ENCODE measurements at places on chromosomes 12 and 14.

- DNase-seq, result no peak
Measured at GRCh38 chr12:69056743-69057515, 124.0 kb upstream of the CPM start.

- DNase-seq, result no peak
Measured at GRCh38 chr14:101405171-101405883, 156.0 kb upstream of the DIO3 start.

DNA sequence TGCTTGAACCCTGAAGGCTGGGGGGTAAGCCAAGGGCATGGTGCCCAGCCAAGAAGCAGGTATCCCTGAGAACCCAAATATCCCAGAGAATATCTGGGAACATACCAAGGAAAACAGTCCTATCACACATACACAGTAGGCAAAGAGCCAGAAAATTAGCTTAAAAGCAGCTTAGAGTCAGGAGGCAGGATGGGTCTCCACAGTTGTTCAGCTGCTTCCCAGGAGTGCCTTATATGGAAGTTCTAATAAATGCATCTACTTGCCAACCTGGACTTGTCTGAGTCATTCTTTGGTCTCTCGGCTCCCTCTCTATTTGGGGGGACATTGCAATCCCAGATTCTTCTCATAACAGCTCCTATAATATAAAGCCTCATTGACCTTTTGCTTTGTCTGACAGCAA is 9.0 kb upstream of the GPR135 start:
- no peak for DNase-seq

- DNase-seq, result no peak
Measured at GRCh38 chr12:84085046-84085445, 827.6 kb downstream of the SLC6A15 start.

GRCh38 chr12:51793201-51793600 is 55.3 kb downstream of the FIGNL2 start:
- no peak for DNase-seq

GRCh38 chr12:69688471-69689427 is 10.4 kb downstream of the BEST3 start:
- peak; percentile 99 for DNase-seq

GRCh38 chr12:19179986-19180385 is 50.5 kb downstream of the PLEKHA5 start:
- DNase-seq, result no peak

GRCh38 chr12:120077260-120077659 is 39.3 kb downstream of the RAB35 start:
- no peak for DNase-seq

GRCh38 chr12:2319737-2320506 is 267.1 kb downstream of the CACNA1C start:
- peak; percentile 80 for DNase-seq

- DNase-seq, result no peak
Measured at GRCh38 chr14:37257501-37258070, 59.8 kb downstream of the MIPOL1 start.

DNA sequence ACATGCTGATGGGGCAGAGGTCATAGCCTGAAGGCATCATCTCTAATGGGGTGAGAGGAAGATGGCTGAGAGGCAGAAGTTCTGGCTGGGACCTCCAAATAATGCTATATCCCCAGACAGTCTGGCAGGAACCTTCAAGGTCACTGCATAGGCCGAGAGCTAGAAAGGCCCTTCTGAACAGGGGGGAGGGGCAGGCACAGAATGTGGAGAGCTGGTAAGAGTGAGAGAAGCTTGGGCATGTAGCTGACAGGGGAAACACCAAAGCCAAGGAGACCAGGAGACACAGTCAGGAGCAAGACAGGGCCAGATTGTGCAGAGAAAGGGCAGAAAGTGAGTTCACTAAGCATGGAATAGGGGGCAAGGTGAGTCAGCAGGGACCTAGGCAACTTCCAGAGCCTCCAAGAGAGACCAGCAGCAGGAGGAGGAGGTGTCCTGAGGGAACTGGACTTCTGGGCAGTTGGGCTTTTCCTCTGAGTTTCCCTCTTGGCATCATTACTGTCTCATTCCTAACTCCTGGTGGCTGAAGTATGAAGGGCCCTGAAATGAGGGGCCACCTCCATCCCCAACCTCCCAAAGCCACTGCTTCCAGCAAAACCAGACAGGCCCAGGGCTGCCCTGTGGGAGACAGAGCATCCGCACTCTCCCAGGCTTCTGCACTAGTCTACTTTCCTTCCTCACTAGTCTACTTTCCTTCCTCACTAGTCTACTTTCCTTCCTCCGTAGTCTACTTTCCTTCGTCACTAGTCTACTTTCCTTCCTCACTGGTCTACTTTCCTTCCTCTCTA is 17.1 kb downstream of the ANO2 start:
- DNase-seq, result no peak

DNA sequence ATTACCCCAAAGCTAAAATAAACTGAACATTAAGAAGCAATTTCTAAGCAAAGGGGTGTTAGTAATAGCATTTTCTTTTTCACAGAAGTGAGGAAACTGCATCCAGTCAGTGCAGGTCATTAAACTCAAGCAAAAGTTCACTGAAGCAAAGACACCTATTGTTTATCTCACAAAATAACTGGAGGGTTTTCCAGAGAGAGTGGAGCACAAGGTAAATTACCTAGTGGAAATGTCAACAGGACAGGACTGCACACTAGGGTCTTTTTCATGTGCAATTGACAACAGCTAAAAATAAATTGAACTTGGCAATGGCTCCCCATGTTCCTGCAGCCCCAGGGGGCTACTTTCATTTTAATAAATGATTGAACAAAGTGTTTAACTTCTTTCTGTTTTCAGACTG is 742.0 kb downstream of the GALC start:
- no peak for DNase-seq

GRCh38 chr12:88313554-88313953 is 171.4 kb downstream of the TMTC3 start:
- DNase-seq, result no peak

- peak; percentile 61 for DNase-seq
Measured at GRCh38 chr14:90168425-90169105, 87.8 kb upstream of the PSMC1 start.

DNA sequence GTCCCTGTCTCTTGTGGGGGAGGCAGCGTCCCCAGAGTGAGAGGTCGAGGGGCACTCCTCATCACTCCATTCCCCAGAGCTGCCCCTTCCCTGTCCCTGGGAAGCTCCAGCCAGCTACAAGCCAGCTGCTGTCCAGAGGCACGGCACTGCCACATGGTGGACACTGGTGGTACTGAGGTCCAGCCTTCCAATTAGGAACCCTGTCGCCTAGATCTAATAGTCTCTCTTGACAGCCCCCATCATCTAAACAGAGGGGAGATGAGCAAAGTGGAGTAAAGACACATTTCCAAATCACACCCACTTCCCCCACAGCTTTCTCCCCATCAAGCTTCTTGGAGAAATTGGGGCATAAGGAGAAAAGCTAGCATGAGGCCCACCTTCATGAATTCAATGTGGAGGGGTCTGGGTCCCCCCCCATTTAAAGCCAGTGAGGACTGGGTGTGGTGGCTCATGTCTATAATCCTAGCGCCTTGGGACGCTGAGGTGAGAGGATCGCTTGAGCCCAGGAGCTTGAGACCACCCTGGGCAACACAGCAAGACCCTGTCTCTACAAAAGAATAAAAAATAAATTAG is 2.1 kb upstream of the INHBE start:
- peak; percentile 95 for DNase-seq

GRCh38 chr12:122875590-122876220 is 20.2 kb downstream of the VPS37B start:
- DNase-seq, result no peak

DNA sequence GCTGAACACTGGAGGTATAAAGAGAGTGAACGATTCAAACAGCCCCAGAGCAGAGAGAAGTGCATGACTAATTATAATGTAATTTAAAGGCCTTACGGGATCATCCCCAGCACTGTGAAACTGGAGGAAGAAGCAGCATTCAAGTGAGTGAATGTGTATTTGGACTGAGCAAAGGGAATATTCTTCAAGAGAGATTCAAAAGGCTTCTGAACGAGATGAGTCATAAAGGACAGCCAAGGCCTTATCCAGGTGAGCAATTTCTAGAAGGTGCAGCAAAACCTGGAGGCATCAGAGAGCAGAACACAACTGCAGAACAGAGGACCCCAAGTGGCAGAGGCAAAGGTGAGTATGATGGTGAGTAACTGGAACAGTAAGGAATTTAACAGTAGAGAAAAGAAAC is 127.2 kb downstream of the BCAT1 start:
- peak; percentile 73 for DNase-seq

DNA sequence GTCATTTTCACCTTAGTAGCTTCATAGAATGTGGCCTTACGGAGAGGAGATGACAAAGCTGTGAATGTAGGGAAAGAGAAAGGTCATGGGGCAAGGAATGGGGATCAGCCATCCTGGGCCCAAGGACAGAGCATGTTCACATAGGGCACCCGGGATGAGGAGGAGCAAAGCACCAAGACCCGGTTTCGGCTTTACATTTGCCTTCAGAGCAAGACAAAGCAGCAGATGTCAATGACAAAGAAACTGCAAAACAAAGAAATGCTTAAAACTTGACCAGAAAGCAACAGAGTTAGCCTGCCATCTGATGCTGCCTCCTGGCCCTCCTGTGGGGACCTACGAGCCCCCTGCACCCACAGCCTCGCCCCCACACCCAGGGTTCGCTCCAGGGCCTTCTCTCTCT is 249.2 kb downstream of the SLC41A2 start:
- no peak for DNase-seq

DNA sequence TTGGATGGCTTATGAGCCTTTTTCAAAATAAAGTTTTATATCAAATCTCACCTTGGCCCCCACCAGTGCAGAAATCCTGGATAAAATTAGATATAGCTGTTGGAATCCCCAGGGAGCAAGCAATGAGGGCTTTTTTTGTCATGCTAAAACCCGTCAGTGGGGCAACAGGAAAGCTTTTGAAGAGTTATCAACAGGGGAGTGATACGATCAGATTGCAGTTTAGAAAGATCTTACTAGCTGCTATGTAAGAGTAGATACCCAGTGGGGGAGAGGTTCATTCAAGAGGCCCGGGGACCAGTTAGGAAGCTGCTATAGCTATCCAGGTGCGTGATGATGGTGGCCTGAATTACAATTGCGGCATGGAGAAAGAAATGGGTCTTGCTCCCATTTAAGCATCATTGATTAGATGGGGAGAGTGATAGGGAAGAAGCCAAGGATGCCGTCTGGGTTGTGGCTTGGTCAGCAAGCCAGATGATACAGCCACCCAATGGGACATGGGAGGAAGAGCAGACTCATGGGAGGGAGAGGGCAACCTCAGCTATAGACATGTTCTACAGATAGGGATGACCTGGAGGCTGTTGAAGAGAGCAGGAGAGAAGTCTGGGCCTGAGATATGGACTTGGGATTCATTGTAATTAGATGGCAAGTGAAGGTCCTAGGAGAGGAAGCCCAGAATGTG is 272.4 kb downstream of the DPF3 start:
- DNase-seq, result peak; percentile 7

- DNase-seq, result no peak
Measured at GRCh38 chr14:77316195-77316505, 4.5 kb downstream of the POMT2 start.

- DNase-seq, result no peak
Measured at GRCh38 chr14:88868558-88869159, 44.2 kb downstream of the TTC8 start.

DNA sequence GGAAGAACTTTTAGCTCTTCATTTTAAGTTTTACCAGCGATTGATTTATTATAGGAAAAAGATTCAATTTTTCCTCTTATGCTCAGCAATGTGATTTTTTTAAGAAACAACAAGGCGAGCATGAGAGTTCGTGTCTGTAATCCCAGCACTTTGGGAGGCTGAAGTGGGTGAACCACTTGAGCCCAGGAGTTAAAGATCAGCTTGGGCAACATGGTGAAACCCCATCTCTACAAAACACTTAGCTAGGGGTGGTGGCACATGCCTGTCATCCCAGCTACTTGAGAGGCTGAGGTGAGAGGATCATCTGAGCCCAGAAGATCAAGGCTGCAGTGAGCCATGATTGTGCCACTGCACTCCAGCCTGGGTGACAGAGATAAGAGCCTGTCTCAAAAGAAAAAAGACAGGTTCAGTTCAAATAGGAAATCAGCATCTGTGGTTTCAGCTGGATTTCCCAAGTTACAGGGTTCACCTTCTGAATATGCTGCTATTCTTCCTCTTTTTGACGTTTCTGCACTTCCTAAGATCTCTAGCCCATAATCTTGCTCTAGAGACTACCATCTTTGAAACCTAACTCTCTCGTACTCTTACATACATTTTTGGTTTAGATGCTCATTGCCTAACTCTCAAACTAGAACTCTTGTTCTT is 274.7 kb downstream of the SEC23A start:
- DNase-seq, result no peak

- DNase-seq, result no peak
Measured at GRCh38 chr12:28770322-28770721, 378.8 kb upstream of the FAR2 start.

DNA sequence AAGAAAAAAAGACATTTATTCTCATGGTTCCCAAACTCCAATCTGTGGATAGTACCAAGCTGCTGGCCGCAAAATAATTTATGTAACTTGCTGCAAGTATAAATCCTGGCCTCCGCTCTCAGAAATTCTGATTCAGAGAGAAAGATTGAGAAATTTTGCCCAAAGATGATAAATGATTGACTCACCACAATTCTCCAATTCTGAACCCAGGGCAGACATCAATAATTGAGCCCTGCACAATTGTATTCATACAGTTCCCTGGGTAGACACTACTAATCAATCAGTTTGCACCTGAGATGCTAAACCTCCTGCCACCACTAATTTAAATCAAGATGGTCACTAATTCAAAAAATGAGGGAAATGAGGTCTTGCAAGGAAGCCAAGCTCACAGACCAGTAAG is 38.2 kb downstream of the TRPV4 start:
- DNase-seq, result no peak

GRCh38 chr12:130198663-130199060 is 36.4 kb downstream of the FZD10 start:
- DNase-seq, result peak; percentile 47

DNA sequence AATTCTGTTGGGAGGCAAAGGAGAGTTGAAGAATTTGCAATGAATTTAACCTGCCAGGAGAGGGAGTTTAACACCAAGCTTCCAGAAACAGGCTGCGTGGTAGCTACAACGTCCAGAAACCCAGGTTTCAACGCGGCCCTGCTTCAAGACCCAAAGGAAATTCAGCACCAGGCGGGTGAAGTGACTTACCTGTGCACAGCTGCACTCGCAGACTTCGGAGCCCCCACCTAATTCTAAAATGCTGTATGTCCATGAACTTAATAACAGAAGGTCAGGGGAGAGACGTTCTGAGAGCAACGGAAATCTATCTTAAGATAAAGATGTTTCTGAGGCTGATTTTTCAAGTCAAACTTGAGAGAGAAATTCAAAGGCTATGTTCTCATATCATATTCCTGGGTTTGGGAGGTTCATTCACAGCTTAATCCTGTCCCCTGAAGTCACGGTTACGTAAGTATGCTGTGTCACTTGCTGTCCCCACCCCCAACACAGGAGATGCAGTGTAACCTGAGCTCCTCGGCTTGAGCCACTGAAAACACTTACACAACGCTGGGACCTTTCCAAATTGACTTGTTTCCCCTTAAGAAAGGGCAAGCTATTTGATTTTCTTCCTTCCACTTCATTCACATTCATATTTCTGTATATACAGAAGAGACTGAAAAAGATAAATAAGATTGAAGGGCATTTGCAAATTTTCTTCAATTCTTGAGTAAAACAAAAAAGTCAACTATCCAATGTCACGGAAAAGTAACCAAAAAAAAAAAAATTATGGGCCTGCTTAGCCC is 22.7 kb downstream of the CLIP1 start:
- peak; percentile 92 for DNase-seq

GRCh38 chr12:118060301-118061010 is 523 bp downstream of the WSB2 start:
- DNase-seq, result peak; percentile 69

GRCh38 chr12:109196332-109196731 is 79.9 kb downstream of the ACACB start:
- DNase-seq, result no peak

GRCh38 chr12:131621701-131622421 is 89.0 kb upstream of the SFSWAP start:
- peak; percentile 80 for DNase-seq
